Mesendoderm (in vitro differentiated cells): ENCODE measurements at places on chromosomes 3 and 15.

GRCh38 chr3:194715022-194715800 is 29.5 kb downstream of the FAM43A start:
- peak; percentile 85 for DNase-seq

GRCh38 chr15:56812221-56812620 is 78.9 kb upstream of the ZNF280D start:
- no peak for DNase-seq

GRCh38 chr3:123778525-123778924 is 105.6 kb downstream of the MYLK start:
- DNase-seq = no peak

- no peak for DNase-seq
These were observed 98.9 kb downstream of the LRRK1 start for GRCh38 chr15:101018016-101018415.

- no peak for DNase-seq
These were observed 394.0 kb downstream of the FOXP1 start for GRCh38 chr3:71189480-71189879.

- peak; percentile 69 for DNase-seq
These were observed 43.4 kb upstream of the FILIP1L start for GRCh38 chr3:100157685-100158084.

DNA sequence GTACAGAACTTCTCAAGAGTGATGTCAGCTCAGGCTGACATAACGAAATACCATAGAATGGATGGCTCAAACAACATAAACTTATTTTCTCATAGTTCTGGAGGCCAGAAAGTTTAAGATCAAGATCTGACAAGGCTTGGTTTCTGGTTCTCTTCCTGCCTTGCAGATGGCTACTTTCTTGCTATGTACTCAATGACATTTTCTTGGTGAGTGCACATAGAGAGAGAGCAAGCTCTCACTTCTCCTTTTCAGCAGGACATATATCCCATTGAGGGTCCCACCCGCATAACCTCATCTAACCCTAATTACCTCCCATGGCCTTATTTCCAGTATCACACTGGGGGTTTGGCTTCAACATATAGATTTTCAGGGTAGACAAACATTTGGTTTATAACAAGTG is 1072.1 kb downstream of the PLOD2 start:
- DNase-seq = no peak

GRCh38 chr3:11455956-11456355 is 183.8 kb downstream of the ATG7 start:
- no peak for DNase-seq

- peak; percentile 78 for DNase-seq
These were observed 26.3 kb upstream of the MNS1 start for GRCh38 chr15:56491110-56491722.

DNA sequence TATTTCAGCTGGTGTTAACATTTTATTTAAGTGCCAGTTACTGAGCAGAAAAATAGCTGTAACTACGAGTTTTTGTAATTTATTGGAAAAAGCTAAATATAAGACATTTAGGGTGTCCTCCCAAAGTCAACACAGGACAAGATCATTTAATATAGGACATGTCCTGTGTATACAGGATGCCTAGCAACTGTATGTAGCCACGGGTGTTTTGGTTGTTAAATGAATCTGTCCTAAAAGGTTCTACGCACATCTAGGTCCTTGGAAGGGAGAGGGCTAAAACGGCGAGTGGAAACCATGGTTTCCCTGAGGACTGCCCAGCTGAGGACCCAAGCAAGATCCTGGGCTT is 565 bp upstream of the ZNF621 start:
- no peak for DNase-seq

DNA sequence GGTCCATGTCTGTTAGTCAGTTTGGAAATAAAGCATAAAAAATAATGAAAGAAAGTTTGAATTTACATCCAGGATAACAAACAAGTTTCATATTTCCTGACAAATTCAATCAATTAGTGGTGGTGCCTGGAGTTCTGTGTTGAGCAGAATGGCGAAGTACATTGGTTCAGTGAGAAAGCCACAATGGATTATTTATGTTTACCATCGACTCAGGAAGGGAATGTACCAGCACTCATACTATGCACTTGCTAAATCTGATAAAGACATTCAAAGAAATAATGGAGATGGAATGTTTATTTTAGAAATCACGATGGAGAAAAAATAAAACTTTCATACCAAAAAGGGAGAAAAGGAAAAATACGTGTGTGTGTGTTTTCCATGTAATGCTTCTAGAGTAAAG is 45.3 kb upstream of the MME start:
- no peak for DNase-seq

- peak; percentile 67 for DNase-seq
These were observed 46.9 kb upstream of the GAP43 start for GRCh38 chr3:115576325-115576875.

- peak; percentile 27 for DNase-seq
These were observed 25.0 kb downstream of the ACP3 start for GRCh38 chr3:132342183-132342582.

DNA sequence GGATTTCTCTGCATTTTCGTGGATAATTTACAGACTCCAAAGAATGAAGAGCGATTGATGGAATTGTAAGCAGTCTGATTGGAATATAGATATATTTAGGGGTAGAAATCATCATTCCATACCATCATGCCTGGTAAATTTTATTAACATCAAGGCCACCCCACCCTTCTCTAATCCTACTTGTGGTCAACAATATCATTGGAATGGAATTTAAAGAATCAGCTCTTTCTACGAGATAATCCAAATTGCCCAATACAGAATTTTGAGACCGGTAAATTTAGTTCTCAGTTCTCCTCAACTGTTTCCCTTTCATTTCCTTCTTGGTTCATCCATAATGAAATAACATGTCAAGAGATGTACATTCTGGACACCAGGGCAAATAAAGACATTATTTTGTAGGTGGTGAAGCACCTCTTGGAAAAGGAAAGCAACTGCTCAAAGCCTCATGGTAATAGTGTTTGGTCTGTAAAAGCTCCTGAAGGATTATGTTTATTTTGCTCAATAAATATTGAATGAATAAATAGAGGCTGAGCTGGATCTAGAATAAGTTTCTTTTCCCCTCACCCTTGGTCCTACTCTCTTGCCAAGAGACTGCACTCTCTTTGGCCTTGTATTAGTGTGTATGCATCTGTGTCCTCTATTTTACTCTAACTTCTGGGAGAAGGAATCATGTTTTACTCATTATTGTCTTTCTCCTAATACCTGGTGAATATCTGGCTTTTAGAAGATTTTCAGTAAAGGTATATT is 133.7 kb upstream of the BCL6 start:
- no peak for DNase-seq

DNA sequence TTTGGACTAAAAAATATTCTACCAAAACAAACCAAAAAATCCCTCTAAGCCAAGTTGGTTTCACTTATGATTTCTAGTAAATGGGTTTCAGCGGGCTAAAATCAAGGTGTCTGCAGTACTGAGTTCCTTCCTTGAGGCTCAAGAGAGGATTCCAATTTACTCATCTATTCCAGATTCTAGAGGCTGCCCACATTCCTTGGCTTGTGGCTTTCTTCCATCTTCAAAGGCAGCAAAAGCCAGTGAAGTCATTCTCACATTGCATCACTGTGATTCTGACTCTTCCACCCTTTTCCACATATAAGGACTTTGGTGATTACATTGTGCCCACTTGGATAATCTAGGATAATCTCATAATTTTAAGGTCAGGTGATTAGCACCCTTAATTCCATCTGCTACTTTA is 48.1 kb downstream of the DPPA2 start:
- peak; percentile 3 for DNase-seq

DNA sequence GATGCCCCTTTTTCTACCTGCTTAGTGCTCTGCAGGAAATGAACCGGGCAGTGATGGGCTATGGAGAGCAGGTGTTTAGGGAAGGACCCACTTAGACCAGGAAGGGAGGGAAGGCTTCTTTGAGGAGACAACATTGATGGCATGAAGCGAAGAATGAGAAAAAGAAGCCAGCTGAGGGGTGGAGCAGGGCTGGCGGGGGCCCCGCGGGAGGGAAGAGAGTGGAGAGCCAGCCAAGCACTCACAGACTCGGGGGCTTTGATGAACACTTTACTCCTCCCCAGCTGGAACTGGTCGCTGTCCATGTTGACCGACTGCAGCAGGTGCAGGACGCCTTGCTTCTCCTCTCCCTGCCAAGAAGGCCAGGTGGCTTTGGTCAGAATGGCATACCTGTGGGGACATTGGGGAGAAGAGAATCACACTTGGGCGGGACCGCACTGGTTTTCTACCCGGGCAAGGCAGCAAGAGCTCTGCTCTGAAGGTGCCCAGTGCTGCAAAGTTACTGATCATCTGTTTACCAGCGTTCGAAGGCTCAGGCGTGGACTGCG is 28.4 kb upstream of the LDHAL6B start:
- no peak for DNase-seq
